ENCODE measurements at places on chromosomes 1 and 21.

DNA sequence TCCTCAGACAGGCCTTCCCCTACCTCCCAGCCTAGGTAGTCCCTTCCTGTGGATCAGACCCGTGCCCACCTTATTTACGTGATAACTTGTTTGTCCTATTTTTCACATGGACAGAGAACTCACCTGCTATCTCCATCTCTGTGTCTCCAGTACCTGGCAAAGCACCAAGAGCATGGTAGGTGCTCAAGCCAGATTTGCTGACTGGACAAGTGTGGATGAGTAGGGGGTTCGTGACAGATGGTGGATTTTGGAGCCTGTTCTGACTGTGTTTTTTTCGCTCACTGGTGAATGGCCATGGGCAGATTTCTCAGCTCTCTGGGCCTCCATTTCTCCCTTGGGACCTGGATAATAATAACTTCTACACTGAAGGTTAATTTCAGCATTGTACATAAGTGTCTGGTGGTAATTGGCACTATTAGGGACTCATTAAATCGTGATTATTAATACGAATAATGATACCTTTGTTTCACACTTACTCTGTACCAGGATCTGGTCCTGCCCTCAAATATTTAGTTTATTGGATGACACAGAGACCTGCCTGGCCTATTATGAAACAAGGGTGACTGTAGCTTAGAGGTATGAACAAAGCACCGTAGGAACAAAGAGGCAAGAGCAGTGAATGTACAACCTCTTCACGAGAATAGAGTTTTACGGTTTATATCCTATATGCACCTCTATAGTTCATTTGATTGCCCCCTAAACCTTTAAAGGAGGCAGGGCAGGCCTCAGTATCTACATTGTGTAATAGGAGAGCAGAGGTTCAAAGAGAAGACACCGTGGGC is 24.5 kb upstream of the SLC26A9 start:
- DNase-seq: no peak

DNA sequence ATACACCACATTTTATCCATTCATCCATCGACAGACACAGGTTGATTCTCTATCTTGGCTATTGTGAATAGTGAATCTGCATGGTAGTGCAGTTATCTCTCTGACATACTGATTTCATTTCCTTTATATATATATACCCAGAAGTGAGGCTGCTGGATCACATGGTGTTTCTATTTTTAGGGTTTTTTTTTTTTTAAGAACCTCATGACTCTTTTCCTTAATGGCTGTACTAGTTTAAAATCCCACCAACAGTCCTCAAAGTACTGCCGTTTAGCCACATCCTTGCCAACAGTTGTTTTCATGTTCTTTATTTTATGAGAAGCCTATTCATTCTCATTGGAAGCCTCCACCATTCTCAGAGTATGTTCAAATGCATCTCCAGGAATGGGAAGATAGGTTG is 258.7 kb upstream of the SNX7 start:
- no peak for DNase-seq

- DNase-seq: no peak
Observed at GRCh38 chr1:25516686-25517085, 26.7 kb upstream of the LDLRAP1 start.

DNA sequence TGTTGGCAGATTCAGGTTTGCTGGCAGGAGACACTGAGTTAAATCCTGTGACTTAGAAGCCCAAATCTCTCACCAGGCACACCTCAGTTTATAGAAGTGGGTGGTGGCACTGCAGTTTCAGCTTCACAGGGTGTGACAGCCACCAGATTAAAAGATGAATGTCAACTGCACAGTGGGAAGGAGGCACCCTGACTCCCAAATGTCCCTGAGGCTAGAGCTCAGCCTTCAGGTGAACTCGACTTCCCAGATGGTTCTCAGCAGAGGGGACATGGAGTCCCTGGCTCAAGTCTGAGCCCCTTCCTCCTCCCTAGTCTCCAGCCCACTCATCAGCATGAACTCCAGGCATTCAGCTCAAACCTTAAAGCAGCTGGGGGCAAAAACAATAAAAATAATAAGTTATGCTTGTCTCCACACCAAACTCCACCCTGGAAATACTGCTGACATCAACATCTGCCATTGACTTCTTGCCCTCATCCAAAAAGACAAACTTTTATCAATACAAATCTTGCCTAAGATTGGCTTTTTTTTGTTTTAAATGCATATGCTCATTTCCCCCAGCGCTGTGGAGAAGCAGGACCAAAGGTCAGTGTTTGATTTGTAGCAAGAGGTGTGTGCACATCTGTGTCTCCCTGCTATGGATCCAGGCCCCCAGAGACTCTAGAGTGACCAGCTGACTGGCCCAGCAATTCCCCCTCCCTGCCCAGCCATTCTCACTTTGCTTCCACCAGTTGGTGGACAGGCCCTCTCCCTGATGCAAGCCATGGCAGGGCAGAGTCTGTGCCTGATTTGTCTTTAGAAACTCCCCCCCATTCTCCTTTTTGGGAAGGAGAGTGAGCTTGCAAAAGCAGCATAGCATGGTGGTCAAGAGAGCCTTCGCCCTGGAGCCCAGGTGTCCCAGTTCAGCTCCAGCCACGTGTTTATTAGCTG is 18.5 kb upstream of the S100A7 start:
- no peak for DNase-seq

GRCh38 chr1:234933475-234933874 is 195.2 kb downstream of the TOMM20 start:
- no peak for DNase-seq

DNA sequence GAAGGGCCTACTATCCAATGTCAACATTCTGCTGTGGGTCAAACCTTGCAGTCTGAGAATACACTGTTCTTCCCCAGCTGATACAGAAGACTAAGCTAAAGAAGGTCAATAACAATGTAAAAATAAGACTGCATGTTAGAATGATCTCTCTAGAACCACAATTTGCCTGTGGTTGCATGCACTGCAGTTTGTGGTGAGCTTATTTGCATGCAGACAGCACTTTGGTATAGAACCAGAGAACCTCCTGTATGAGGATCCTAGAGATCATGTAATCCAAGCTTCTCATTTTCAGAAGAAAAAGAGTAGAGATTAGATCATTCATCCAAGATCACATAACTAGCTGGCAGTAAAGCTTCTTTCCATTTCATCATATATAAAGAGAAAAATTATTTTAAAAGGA is 15.8 kb downstream of the SYNJ1 start:
- peak; percentile 1 for DNase-seq

- DNase-seq: no peak
Observed at GRCh38 chr1:22163564-22163963, 20.7 kb upstream of the WNT4 start.

DNA sequence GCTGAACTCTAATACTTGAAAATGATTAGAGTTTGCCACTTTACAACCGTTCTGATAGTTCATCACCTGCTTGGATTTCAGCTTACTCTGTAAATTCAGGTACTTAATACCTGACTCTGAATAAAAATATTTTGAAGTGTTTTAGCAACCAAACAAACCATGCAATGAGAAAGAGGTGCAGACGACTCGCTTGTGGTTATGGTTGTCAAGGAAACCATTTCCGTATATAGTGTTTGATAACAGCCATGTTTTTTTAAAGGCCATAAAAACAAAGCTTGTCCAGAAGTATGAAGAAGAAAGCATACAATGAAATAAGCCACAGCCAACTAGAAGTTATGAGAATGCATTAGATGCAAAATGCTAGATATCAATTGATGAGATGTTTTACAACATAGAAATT is 167.2 kb upstream of the HMCN1 start:
- DNase-seq: peak; percentile 37

- no peak for DNase-seq
Observed at GRCh38 chr1:226671277-226671676, 67.8 kb downstream of the ITPKB start.

GRCh38 chr1:83112248-83112885 is 886.6 kb downstream of the TTLL7 start:
- DNase-seq: no peak

GRCh38 chr1:202982715-202983430 is 15.8 kb upstream of the CYB5R1 start:
- no peak for DNase-seq

DNA sequence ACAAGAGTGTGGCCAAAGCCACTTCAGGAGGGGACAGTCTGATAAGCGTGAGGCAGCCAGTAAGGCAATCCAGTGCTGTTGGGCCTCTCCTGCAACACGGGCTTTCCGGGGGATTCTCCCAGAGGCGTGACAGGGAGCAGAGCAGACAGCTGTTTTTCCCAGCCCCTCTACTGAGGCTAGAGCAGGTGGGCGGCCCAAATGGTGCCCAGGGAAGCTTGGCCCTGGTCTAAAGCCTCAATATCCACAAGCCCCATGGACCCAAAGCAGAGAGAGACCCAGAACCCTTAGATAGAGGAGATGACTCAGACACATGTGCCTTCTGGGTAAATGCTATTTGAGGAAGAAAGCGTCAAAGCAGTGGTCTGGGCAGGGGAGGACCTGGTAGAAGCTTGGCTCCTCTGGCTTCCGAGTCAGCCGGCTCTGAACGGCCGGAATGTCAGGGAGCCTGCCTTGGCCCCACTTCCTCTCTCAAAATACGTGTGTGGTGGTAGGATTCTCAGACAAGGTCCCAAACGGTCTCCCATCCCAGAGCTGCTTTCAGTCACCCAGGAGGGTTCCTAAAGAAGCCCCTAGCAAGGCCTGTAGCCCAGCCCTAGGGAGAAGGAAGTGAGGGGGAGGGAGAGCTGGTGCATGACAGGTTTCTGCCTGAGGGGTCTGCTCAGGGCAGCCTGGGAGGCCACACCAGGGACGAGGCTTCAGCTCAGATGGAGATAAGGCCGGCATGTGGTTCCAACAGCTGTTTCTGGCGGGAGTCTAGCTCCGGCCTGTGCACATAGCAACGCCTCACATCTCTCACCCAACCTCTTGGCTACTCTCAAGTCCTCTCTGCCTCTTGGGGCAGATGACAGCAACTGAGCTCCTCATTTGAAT is 28.8 kb downstream of the PIK3C2B start:
- no peak for DNase-seq

DNA sequence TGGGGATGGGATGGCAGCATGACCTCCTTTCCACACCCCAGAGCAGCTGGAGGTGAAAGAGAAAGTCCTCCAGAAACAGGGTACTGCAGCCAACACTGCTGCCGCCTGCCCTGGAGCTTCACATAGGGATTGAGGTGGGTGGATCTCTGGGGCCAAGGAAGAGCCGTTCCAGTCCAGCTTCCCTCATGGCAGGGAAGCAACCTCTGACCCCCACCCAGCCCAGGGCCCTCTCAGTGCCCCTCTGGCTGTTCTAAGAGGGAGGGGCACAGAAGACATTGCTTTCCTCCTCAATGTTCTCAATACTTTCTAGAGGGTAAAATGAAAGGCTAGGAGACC is 5.7 kb downstream of the KIF21B start:
- no peak for DNase-seq

DNA sequence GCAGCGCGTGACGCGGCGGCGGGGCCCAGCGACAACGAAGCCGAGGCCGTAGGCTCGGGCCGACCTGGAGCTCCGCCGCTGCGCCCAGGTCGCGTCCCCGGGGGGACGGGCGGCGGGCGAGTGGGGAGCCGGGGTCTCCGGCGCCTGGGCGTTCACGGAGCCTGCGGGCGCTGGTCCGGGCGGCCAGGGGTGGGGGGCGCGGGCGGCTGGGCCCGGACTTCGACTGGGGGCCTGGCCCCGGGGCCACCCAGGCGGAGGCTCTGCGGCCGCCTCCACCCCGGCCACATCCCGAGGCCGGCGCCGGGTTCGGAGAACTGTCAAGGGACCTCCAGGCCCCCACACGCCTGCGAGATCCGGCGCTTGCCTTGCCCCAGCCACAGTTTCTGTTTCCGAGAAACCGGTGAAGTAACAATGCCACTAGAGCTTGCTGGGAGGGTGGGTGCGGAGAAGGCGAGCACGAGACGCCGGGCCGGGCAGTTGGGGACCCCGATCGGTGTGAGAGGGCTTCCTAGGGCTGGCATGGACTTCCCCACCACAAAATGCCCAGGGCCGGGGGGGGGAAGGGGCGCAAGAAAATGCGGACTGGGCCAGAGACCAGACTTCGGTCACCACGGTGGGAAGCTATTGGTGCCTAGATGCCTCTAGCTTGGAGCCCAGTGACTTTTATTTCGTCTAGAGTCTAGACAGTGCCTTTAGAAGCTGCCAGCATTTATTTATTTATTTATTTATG is 501 bp downstream of the FBXO6 start:
- DNase-seq: peak; percentile 45

GRCh38 chr21:45524756-45525152 is 17.5 kb downstream of the SLC19A1 start:
- DNase-seq: no peak

GRCh38 chr1:178021950-178022349 is 52.1 kb upstream of the SEC16B start:
- no peak for DNase-seq

DNA sequence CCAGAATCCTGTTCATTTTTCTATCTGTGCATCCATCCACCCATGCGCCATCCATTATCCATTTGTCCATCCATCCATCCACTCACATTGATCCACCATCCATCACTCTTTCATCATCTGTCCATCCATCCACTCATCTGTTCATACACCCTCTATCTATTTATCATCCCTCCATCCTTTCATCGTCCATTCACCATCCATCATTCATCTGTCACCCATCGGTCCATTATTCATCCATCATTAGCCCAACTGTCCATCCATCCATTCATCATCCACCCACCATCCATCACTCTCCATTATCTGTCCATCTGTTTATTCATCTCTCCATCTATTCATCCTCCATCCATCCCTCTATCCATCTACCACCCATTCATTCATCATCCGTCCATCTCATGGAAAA is 125.7 kb upstream of the TMPRSS2 start:
- DNase-seq: no peak

DNA sequence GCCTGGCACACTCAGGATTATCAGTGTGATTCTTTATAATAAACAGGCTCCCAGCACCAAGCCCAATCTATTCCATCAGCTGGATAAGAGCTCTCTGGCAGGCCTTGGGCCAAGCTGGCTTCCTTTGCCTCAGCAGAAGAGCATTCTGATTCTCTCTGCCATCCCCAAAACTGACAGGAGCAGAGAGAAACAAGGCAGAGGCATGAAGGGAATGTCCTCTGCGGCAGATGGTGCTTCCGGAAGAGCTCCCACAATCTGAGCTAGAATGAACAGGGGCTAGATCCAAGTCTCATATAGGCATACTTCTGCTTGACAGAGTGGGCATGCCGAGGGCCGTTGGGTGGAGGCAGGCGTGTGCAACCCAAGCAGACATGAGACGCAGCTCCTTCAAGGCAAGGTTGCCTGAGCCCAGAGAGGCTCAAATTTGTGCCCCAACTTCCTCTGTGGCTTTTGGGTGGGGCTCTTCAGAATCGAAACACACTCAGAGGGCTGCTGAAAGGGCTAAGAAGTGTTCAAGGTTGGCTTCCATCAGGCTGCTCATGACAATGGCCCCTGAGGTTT is 4.0 kb downstream of the CAPN2 start:
- DNase-seq: peak; percentile 30

DNA sequence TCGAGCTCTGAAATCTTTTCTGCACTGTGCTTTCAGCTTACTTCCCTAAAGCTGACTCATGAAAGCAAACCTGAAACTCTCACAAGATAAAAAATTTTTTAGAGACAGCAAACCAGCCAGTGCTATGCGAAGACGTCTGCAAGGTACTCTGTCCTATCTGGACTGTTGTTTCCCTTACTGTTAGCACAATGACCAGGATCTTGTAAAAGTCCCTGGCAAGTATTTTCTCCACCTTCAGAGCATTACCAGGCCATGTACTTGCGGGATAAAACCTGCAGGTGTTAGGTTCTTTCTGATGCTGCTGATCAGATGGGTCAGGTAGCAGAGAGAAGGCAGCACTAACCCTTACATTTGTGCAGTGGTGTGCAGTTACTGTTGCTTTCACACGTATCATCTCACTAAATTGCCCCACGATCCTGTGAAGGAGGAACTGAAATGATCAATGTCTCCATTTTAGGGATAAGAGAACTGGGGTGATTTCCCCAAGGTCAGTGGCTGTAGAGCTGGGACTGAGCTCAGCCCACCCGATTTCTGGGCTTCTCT is 56.6 kb downstream of the PLXNA2 start:
- DNase-seq: no peak

Measured in stimulated activated naive CD4-positive, alpha-beta T cell (primary cell).